ENCODE measurements at places on chromosomes 12 and 14.
A peak's percentile ranks its signal among the peaks of the same experiment; 100 is the strongest.

DNA sequence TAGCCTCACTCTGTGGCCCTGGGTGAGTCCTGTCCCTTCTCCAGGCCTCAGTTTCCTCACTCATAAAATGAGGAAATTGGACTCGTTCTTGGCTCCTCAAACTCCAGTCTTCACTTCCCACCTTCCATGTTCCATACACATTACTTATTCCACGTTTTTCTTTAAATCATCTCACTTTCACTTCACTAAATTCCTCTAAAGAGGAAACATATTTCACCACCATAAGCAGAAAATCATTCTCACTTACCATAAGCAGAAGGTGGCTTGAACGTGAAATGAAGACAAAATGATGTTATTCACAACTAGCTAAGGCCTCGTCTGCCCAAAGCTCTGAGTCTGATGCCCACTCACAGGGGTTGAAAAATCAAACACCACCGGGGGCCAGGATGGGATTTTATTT is 278.3 kb downstream of the ADGRD1 start:
- no peak for DNase-seq

GRCh38 chr12:28987538-28988324 is 161.3 kb upstream of the FAR2 start:
- DNase-seq, result no peak

DNA sequence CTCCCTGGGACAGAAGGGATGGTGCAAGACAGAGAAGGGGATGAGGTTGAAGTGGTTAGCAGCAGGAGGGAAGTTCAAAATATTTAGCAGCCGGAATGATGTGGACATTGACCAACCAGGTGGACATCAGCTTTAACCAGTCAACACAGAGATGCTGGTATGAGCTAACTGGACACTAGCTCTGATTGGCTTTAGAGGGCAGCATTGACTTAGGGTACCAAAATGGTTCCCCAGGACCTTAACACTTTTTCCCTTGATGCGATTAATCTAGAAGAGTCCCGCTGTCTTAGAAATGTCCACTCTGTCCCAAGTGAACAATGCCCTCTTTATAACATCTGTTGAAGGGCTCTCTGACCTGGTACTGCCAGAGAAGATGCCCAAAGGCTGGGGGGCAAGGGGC is 134.0 kb upstream of the GSC start:
- DNase-seq, result no peak

GRCh38 chr12:56778756-56779155 is 15.6 kb downstream of the HSD17B6 start:
- no peak for DNase-seq

- peak; percentile 53 for DNase-seq
These were observed 51.2 kb downstream of the ATF7IP start for GRCh38 chr12:14416658-14417057.

DNA sequence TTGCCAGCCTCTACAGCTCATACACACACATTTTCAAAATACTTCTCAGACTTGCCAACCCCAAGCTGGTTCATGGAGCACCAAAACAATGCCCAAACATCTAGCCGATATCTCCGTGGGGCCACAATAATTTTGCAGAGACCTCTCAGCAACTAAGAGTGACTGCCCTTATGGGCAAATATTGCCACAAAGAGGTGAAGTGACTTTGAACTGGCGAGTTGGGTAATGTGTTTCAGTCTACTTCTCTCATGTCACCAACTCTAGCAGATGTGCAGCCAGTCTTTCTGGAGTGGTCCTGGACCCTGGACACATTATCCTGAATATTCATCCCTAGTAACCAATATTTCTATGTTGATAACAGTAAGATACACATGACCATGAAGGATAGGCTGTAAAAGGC is 290.3 kb downstream of the EMP1 start:
- DNase-seq, result no peak

GRCh38 chr14:70045310-70045709 is 143.4 kb downstream of the SLC8A3 start:
- DNase-seq, result no peak

DNA sequence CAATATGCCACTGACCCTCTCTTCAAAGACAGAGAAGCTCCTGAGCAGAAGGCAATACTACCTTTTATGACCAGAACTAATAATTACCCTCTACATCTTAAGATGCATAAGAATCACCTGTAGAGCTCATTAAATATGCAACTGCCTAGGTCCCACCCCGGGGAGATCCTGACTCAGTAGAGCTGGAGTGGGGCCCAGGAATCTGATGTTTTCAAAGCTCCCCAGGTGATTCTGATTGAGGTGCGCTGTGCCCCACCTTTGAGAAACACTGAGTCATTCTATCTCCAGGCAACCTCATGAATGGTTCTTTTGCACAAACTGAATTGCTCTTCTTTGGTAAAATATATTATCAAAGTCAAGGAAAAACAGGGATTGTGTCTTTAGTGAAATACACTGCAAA is 149.3 kb upstream of the BMP4 start:
- DNase-seq, result no peak

Data from AG08396 (cell line).